ENCODE measurements at places on chromosomes 5 and 9.
A peak's percentile ranks its signal among the peaks of the same experiment; 100 is the strongest.

- ATAC-seq: no peak
- no peak overlapping the region for H3K4me3 ChIP-seq
- H3K27me3 ChIP-seq: peaks cover 18% of the 10 kb centered on the region
- H3K36me3 ChIP-seq: no peaks in the 10 kb centered on the region
Measured at GRCh38 chr5:128254789-128255188, 171.2 kb downstream of the SLC12A2 start.

- no peaks in the 10 kb centered on the region for H3K36me3 ChIP-seq
- H3K27ac ChIP-seq: no peak overlapping the region
- ATAC-seq: no peak
- no peaks in the 10 kb centered on the region for H3K4me1 ChIP-seq
- no peak overlapping the region for H3K4me3 ChIP-seq
- peaks cover 27% of the 10 kb centered on the region for H3K27me3 ChIP-seq
Measured at GRCh38 chr5:77022511-77023417, 7.4 kb upstream of the AGGF1 start.

- peaks cover 5% of the 10 kb centered on the region for H3K27me3 ChIP-seq
- ATAC-seq: no peak
- H3K4me3 ChIP-seq: no peak overlapping the region
- H3K27ac ChIP-seq: no peak overlapping the region
Measured at GRCh38 chr5:56039985-56040384, 45.2 kb upstream of the IL6ST start.

- no peaks in the 10 kb centered on the region for H3K36me3 ChIP-seq
- peak; percentile 13 for ATAC-seq
- H3K27me3 ChIP-seq: no peaks in the 10 kb centered on the region
- peak overlapping the region; percentile 70 for H3K4me3 ChIP-seq
Measured at GRCh38 chr9:33414268-33414667, 11.9 kb upstream of the AQP7 start.

GRCh38 chr9:110058304-110058953, 149.5 kb downstream of the C9orf152 start:
- no peak overlapping the region for H3K4me3 ChIP-seq
- no peak overlapping the region for H3K27ac ChIP-seq
- peaks cover 11% of the 10 kb centered on the region for H3K4me1 ChIP-seq
- ATAC-seq: peak; percentile 69
- H3K36me3 ChIP-seq: peaks cover 16% of the 10 kb centered on the region

GRCh38 chr5:176365351-176366231, at the start of gene ARL10:
ARL10 (plus strand) TSS chr5:176365487; CDS start chr5:176365564, 77 bp downstream.
- H3K4me3 ChIP-seq: peak within 1 kb of the TSS; percentile 72
- H3K4me1 ChIP-seq: peaks cover 9% of the 10 kb centered on the region
- peak; percentile 41 for ATAC-seq
- H3K36me3 ChIP-seq: peaks cover 37% of the 10 kb centered on the region
- no peaks in the 10 kb centered on the region for H3K27me3 ChIP-seq

GRCh38 chr5:14153932-14154731, 11.0 kb downstream of the TRIO start:
- peaks cover 20% of the 10 kb centered on the region for H3K27me3 ChIP-seq
- no peak for ATAC-seq
- H3K4me3 ChIP-seq: no peak overlapping the region
- no peaks in the 10 kb centered on the region for H3K4me1 ChIP-seq

DNA sequence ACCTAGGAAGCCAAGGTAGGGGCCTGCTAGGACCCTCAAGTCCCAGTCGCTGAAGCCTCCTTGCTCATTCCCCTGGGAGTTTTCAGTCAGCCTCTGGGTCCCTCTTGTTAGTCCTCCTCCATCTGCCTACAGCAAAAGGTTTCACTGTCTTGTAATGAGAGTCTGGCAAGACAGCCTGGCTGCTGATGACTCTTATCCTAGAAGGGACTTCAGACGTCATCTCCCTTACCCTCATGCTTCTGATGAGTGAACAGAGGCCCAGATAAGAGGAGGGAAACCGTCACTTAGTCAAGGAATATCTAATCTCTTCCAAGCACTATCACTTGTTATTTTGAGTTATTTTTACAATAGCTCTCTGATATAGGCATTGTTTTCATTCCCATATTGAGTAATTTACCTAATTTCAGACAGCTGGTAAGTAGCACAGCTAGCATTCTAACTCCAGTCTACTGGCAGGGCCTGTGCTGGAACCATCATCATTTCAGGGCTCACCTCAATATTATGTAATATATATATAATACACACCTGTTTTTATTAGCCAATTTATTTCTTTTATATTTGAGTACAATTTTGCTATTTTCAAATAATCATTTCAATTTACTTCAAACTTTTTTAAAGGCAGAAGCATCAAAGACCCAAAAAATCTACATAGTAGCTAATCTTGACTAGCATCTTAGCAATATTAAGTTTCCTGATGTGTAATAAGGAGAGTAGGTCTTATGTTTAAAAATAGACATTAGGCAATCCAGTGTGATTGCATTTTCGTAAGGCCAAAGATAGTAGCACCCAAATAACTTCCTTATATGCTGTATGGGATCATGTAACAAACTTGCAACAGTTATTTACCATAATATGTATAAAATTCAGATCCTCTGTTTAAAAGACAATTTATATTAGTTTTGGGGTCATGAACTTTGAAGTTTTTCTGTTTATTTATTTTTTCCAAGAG, 7.9 kb downstream of the CMYA5 start:
- no peak overlapping the region for H3K4me3 ChIP-seq
- no peaks in the 10 kb centered on the region for H3K27me3 ChIP-seq
- H3K4me1 ChIP-seq: peaks cover 5% of the 10 kb centered on the region

DNA sequence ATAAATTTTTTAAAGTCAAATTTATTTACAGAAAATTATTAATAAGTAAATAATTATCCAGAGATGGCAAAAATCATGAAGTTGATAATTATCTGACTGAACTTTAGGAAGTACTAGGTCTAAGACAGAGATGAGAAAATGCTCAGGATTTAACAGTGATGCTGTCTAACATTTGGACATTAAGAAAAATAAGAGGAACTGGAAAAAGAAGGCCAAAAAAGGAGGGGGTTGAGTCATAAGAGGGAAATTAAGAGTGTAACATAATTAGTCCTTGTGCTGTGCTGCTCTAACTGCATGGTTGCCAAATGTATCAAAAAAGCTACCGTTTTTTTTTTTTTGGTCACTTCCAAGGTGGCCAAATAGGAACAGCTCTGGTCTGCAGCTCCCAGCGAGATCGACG, 35.4 kb upstream of the TUT7 start:
- no peak overlapping the region for H3K4me3 ChIP-seq
- H3K36me3 ChIP-seq: no peaks in the 10 kb centered on the region
- peaks cover 40% of the 10 kb centered on the region for H3K27me3 ChIP-seq
- H3K4me1 ChIP-seq: no peaks in the 10 kb centered on the region
- no peak overlapping the region for H3K27ac ChIP-seq

- no peak overlapping the region for H3K27ac ChIP-seq
- no peak overlapping the region for H3K4me3 ChIP-seq
- no peaks in the 10 kb centered on the region for H3K27me3 ChIP-seq
- peaks cover 95% of the 10 kb centered on the region for H3K36me3 ChIP-seq
- no peak for ATAC-seq
Measured at GRCh38 chr5:43536972-43537371, 19.9 kb downstream of the PAIP1 start.

DNA sequence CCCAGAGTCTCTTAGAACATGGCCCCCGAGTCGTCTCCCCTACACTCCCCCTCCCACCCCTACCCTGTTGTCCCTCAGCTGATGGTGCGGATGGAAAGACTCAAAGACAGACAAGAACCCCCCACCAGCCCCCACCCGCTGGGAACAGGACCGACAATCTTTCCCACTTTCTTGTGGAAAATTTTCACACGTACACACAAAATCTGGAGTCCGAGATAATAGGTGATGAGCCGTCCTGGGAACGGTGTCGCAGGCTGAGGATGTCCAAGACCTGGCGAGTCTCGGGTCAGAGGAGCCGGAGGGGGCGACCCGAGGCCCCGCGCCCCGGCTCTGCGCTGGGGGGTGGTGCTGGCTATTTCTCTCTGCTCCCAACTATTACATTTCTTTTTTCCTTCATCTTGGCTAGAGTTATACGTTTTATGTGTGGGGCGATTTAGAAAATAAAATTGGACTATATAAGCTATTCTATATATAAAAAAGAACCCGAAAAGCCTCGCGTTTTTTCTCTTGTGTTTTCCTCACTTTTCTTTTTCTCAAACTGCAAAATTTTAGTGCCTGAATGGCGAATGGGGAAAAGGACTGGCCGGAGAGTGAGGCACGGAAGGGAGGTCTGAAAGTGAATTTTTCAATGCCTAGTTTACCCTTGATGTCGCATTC, 188.8 kb downstream of the MEF2C start:
- H3K4me3 ChIP-seq: no peak overlapping the region
- no peak for ATAC-seq
- peaks cover 7% of the 10 kb centered on the region for H3K36me3 ChIP-seq
- no peak overlapping the region for H3K27ac ChIP-seq
- peaks cover 72% of the 10 kb centered on the region for H3K27me3 ChIP-seq

DNA sequence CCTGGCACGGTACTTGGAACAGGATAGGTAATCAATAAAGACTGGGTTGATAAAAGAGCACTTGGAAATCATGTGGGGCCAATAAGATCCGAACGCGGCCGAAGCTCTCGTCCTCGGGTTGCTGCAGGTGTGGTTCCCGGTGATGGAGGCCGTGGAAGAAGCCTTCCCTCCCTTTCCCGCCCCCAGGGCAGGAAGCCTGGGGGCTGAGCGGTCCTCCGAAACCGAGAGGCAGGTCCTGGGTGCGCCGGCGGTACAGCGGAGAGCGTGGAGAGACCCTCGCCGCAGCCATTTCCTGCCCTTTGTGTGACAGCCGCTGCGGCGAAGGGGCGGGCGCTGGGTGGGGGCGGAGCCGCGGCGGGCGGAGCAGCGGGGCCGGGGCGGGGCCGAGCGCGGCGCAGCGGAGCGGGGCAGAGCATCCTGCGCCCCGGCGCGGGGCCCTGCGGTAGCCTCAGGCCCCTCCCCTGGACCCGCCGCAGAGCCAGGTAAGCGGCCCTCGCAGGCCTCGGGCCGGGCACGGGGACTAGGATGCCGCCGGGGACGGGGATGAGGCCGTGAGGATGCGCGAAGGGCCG, at the start of gene CYFIP2:
CYFIP2 (plus strand) TSS at position 410 of the 572 bp plus-strand sequence. CDS start 19,239 bp downstream, outside the sequence.
- peak within 1 kb of the TSS; percentile 93 for H3K4me3 ChIP-seq
- peaks cover 48% of the 10 kb centered on the region for H3K36me3 ChIP-seq
- H3K27ac ChIP-seq: peak within 1 kb of the TSS; percentile 98
- H3K4me1 ChIP-seq: peaks cover 49% of the 10 kb centered on the region
- H3K27me3 ChIP-seq: no peaks in the 10 kb centered on the region
- peak; percentile 89 for ATAC-seq

GRCh38 chr5:35091704-35092103, 44.0 kb upstream of the AGXT2 start:
- H3K36me3 ChIP-seq: no peaks in the 10 kb centered on the region
- H3K4me1 ChIP-seq: no peaks in the 10 kb centered on the region
- peaks cover 9% of the 10 kb centered on the region for H3K27me3 ChIP-seq
- H3K27ac ChIP-seq: no peak overlapping the region
- no peak for ATAC-seq

DNA sequence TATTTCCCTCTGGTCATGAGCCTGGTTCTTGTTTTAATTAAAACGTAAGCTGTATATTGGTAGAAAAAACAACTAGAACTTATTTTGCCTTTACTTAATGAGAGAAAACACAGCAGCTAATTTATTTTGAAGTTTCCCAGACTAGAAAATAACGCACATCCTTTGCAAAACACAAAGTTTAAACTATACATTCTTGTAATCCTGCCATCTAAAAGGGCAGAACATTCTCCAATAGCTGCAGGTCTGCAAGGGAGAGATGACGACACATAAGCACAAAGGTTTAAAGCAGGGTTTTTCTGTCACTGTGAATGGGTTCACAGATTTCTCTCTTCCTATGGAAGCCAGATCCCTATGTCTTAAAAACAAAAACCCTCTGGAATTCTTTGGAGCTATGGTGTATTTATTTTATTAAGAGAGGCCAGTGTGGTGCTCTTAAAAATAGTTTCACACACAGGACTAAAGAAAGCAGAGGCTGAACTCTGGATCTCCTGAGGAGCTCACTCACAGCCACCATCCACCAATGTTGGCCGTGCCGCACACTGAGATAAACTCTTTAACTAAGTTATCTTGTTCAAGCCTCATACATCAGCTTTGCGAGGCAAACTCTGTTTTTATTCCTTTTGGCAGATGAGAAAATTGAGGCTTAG, 82.4 kb downstream of the SNCAIP start:
- no peak for ATAC-seq
- peaks cover 10% of the 10 kb centered on the region for H3K27me3 ChIP-seq
- no peak overlapping the region for H3K4me3 ChIP-seq
- H3K36me3 ChIP-seq: no peaks in the 10 kb centered on the region
- H3K4me1 ChIP-seq: no peaks in the 10 kb centered on the region

GRCh38 chr5:72465601-72466563, 41.3 kb downstream of the ZNF366 start:
- no peak overlapping the region for H3K27ac ChIP-seq
- ATAC-seq: peak; percentile 76
- H3K4me1 ChIP-seq: no peaks in the 10 kb centered on the region

- peaks cover 5% of the 10 kb centered on the region for H3K4me1 ChIP-seq
- no peaks in the 10 kb centered on the region for H3K27me3 ChIP-seq
- H3K36me3 ChIP-seq: no peaks in the 10 kb centered on the region
- H3K4me3 ChIP-seq: no peak overlapping the region
Measured at GRCh38 chr9:93437996-93438395, 13.5 kb upstream of the FAM120A start.

DNA sequence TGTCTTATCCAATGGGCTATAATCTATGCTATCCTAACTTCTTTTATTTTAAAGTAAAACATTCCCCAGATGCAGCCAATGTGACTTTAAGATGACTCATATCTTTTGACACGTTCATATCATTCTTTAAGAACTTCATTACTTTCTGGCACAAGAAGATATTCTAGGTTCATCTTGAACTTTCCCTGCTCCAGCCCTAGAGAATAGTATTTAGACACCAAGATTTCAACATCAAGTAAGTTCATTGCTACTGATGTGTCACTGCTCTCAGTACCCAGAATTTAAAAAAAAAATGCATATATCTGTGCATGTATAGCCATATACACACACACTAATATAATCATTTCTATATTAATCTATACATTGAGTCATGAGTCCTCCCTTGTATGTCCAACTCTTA, 175.2 kb downstream of the SAXO1 start:
- peaks cover 19% of the 10 kb centered on the region for H3K27me3 ChIP-seq
- no peak for ATAC-seq
- H3K27ac ChIP-seq: no peak overlapping the region
- H3K4me1 ChIP-seq: no peaks in the 10 kb centered on the region
- no peaks in the 10 kb centered on the region for H3K36me3 ChIP-seq
- no peak overlapping the region for H3K4me3 ChIP-seq

DNA sequence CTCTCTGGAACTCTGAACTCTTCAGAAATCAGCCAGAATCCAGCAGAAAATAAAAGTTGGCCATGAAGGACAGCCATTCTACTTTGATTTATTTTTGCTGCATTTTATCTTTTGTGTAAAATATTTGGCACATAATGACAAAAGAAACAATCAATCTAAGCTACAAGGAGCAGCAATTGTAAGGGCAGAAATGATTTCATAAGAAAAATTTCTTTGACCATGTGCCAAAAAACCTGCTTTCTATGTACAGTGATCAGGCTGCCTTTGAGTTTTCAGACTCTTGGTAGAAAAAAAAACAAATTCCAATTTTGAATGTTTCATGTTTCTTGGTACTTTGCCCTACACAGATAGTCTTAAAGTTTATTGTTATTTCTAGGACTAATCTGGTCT, 69.8 kb upstream of the SLC1A3 start:
- no peaks in the 10 kb centered on the region for H3K36me3 ChIP-seq
- no peak overlapping the region for H3K4me3 ChIP-seq
- no peak for ATAC-seq
- H3K27ac ChIP-seq: no peak overlapping the region
- H3K4me1 ChIP-seq: no peaks in the 10 kb centered on the region
- H3K27me3 ChIP-seq: peaks cover 13% of the 10 kb centered on the region
